ENCODE measurements at places on chromosomes 13 and 19. TPM values are rescaled to one million over a fixed set of nuclear protein-coding genes. Genes with fewer than 3 reads are reported as not detected.

SKA3 gene
- total RNA-seq: 2.3 TPM

HSH2D gene
- not detected for total RNA-seq

TNFSF13B gene
- 16.6 TPM for total RNA-seq

ZNF134 gene
- 18.8 TPM for total RNA-seq

ZNF540 gene
- 1.2 TPM for total RNA-seq

KLK4 gene
- not detected for total RNA-seq

FREM2 gene
- under 0.01 TPM for total RNA-seq

EFNA2 gene
- not detected for total RNA-seq

PEG3 gene
- 0.85 TPM for total RNA-seq

RUBCNL gene
- 0.55 TPM for total RNA-seq

SSC5D gene
- total RNA-seq: 5.4 TPM

YJEFN3 gene
- total RNA-seq: 0.57 TPM

ATP4B gene
- total RNA-seq: not detected

ODAD3 gene
- total RNA-seq: 0.28 TPM

NCCRP1 gene
- total RNA-seq: not detected

TNNT1 gene
- total RNA-seq: 1.6 TPM

C1QTNF9B gene
- total RNA-seq: 0.28 TPM

LILRB3 gene
- not detected for total RNA-seq

ZNF729 gene
- total RNA-seq: not detected

CGB8 gene
- total RNA-seq: not detected

NCAN gene
- total RNA-seq: not detected

SIGLEC5 gene
- total RNA-seq: not detected

EFNB2 gene
- 0.46 TPM for total RNA-seq

TLE2 gene
- 2.1 TPM for total RNA-seq

CYP2B6 gene
- not detected for total RNA-seq

U2AF2 gene
- total RNA-seq: 86.0 TPM

CCL25 gene
- total RNA-seq: not detected

CDK8 gene
- total RNA-seq: 16.6 TPM

KHSRP gene
- 81.1 TPM for total RNA-seq

ERF gene
- 13.7 TPM for total RNA-seq

PSG5 gene
- 3.4 TPM for total RNA-seq

SYT3 gene
- not detected for total RNA-seq

LILRA2 gene
- not detected for total RNA-seq

MRI1 gene
- total RNA-seq: 22.6 TPM

FUT1 gene
- total RNA-seq: 0.28 TPM

AMH gene
- total RNA-seq: 0.46 TPM

FAM216B gene
- 0.09 TPM for total RNA-seq

TJP3 gene
- not detected for total RNA-seq

CBLC gene
- total RNA-seq: not detected

PSG6 gene
- total RNA-seq: not detected

NANOS2 gene
- not detected for total RNA-seq

KLK12 gene
- total RNA-seq: not detected

PODNL1 gene
- total RNA-seq: 2.1 TPM

LIM2 gene
- total RNA-seq: not detected

PCDH20 gene
- total RNA-seq: not detected

SNRNP70 gene
- 162 TPM for total RNA-seq

GRK1 gene
- total RNA-seq: under 0.01 TPM

KLF1 gene
- total RNA-seq: not detected

ZNF555 gene
- total RNA-seq: 4.3 TPM

RNF113B gene
- total RNA-seq: not detected

INSL3 gene
- not detected for total RNA-seq
